ENCODE measurements at places on chromosomes 2 and 18.

- DNase-seq, result no peak
Measured at GRCh38 chr18:59629894-59630293, 67.3 kb downstream of the CCBE1 start.

DNA sequence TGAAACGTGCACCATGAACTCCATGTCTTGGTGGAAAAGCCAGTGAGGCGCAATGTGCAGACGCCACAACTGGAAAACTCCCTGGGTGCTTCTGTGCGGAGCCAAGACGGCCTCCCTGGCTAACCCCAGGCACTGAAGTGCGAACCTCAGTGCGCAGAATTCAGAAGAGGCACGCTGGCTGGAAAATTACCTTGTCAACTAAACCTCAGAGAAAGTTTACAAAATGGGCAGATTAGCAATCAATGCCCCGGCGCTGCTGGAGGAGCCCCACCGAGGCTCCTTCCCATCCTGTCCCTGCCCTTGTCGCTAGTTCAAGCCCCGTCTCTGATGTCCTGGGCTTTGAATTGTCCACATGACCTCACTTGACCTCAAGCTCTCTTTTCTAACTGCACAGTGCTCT, 22.2 kb downstream of the SNORC start:
- no peak for DNase-seq

GRCh38 chr2:203772456-203773165, 66.2 kb downstream of the CD28 start:
- no peak for DNase-seq

GRCh38 chr2:223688094-223688835, 86.1 kb upstream of the SCG2 start:
- no peak for DNase-seq

GRCh38 chr2:45833301-45833967, 182.0 kb downstream of the PRKCE start:
- DNase-seq, result no peak

- DNase-seq, result no peak
Measured at GRCh38 chr2:156538083-156538504, 101.9 kb downstream of the GPD2 start.

- no peak for DNase-seq
Measured at GRCh38 chr18:77550625-77551024, 301.0 kb downstream of the GALR1 start.

- no peak for DNase-seq
Measured at GRCh38 chr2:37645836-37646235, 25.6 kb downstream of the CDC42EP3 start.

DNA sequence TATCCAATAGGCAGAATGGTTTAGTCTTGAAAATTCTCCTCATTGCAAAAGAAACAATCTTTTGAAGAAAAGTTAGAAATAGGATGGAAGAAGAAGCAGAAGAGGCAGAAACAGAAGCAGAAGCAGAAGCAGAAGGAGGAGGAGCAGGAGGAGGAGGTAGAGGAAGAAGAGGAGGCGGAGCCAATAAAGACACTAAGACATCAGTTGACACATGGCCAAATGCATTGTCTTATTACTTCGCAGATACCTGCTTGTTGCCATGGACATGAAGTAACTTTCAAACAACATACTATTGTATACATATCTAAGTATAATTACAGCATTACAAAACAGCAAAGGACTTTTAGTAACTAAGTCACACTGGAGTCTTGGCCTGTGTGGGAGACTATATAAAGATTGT, 606.3 kb downstream of the METTL4 start:
- DNase-seq, result no peak

- DNase-seq, result no peak
Measured at GRCh38 chr2:68320118-68320641, 431 bp upstream of the CNRIP1 start.

DNA sequence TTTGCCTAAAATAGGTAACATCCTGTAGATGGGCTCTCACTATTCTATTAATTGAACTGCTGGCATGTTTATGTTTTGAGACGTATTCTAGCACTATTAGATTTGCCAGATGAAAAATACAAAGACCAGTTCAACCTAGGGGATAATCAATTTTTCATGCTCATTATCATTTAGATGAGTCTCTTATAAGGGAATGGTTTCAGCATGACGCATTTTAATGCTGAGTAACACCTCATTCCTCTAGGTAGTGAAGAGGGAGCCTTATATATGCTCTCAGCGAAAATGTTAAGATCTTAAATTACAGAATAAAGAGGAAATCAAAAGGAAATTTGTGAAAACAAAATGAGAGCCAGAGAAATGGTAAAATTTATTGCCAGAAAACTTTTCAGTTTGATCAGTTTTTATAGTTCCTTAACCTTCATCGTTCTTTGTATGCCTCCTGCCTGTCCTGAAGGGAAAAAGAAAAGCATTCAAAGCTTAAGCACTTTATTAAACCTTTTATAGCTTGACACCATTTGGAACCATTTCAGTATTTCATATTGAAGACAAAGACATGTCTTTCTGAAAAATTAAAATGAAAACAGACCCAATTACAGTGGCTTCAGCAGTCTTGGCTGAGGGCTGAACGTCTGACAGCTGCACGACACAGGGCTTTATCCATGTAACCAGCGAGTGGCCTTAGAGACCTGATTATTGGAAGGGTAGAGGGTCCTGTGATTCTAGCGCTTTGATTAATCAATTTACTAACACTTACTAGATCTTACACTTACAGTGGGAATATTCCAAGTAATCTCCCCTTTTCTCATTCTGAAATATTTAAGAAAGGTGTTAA, 112.8 kb downstream of the ADCYAP1 start:
- no peak for DNase-seq

GRCh38 chr18:77433076-77433475, 183.4 kb downstream of the GALR1 start:
- no peak for DNase-seq

DNA sequence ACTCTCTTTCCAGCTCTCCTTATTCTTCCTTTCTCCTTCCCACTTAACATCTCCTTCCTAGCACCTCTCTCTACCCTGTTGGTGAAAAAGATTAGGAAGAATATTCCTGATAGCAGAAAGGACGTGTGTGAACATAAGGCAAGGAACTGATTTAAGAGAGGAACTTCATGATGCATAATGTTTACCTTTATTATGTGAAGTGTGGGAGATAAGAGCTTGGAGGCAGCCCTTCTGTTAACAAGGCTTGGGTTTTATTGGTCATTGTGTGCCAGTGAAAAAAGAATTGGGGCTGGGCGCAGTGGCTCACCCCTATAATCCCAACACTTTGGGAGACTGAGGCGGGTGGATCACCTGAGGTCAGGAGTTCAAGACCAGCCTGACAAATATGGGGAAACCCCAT, 34.4 kb downstream of the KCNJ13 start:
- no peak for DNase-seq

- peak; percentile 55 for DNase-seq
Measured at GRCh38 chr2:224584785-224585210, 365 bp downstream of the CUL3 start.

DNA sequence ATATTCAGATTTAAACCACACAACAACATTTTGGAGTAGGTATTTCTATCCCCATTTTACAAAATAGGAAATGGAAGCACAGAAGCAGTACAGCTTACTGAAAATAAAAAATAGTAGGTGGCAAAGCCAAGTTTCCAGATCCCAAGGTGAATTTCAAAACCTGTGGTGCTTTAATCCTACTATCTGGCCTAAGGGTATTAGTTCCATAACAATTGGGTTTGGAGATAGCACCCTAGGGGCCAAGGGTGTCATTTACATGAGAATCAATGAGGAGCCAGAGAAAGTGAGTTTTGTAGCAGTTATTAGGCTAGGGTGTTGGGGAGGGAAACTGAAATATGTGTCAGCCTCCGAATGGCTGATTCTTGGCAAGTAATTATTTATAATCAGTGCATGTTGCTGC, 24.9 kb downstream of the OSBPL6 start:
- no peak for DNase-seq
